ENCODE measurements at places on chromosomes 4 and X.

DNA sequence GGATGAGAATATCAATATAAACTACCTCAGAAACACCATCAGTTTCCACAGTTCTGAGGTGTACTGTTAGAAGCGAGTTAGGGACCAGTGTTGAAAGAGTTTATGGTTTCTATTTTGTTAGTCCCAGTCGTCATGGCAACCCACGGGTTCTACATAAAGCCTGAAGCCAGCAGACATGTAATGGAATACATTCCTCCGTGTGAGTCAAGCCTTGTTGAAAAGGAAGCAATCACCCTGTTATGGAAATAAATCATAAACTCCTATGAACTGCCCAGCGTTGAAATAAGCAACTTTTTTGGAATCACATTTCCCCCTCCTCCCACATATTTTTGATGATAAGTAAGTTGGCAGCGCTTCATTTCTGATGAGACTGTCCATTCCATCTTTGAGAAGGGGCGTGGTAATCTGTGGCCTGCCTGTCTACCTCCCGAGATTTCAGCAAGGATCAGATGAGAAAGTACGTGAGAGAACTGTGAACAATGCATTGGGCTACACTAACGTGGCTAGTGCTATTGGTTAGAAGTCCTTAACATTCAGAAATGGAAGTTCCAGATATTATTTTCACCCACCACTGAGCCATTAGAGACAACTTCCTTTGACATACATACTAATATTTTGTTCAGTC lies 40.4 kb upstream of the PDHA1 start:
- no peak for DNase-seq

GRCh38 chr4:74793757-74794381 lies 454 bp downstream of the BTC start:
- no peak for DNase-seq

DNA sequence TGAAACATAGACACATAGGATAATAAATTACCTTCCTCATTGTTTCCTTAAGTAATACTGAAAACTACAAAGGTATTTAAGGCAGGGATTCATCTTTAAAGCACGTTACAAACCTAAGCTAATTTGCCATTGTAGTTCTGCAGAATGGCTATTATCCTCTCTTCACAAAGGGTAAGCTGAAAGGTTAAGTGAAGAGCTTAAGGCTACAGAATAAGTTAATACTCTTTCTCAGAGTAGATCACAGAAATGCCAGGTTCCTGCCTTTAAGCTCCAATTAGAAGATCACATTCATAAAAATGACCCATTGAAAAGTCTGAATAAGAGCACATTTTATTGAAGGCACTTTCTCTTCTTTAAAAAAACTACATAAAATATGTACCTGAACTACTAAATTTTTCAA lies 42.1 kb upstream of the PRDM5 start:
- no peak for DNase-seq

DNA sequence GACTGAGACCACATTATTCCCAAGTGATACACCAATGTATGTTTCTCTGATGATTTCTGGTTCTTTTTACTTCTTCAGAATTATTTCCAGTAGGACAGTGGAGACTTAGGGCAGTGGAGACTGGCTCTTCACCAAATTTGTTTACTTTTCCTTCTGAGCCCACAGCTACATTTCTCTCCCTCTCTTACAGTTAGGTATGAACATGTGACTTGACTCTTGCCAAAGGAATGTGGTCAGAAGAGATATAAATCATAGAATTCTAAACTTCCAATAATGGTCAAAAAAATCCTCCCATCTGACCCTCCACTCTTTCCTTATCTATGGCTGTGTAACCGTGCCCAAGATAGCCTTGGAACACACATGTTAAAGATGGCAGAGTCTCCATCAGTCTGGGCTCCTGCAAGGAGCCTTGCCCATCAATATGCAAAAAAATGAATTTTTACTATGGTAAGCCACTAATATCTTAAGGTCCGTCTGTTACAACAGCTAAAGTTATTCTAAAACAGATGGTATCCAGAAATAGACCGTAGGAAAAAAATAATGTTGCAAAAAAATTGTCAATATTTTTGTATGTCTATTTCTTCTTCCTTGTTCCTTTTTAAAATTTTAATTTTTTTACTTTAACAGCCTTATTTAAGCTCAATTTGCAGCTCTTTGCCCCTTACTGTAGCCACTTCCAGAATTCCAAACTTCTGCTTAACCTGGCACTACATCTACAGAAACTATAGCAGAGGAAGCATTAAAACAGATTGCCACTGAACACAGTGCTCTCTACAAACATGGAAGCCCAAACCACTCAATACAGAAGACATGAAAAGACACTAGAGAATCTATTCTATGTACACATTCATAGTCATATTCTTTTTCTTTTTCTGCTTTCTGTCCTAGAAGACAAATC lies 260.7 kb downstream of the COL25A1 start:
- no peak for DNase-seq

- DNase-seq = no peak
Measured at GRCh38 chr4:142579443-142579842, 266.7 kb downstream of the INPP4B start.

GRCh38 chr4:113587156-113587555 lies 174.4 kb downstream of the CAMK2D start:
- no peak for DNase-seq

All from stimulated activated effector memory CD8-positive, alpha-beta T cell treated with anti-CD3 and anti-CD28 coated beads, Interleukin-12 subunit alpha, Interleukin-12 subunit beta, amount 100 ng/mL, for 72 hours (primary cell).